ENCODE measurements at places on chromosomes 6 and 20.
A peak's percentile ranks its signal among the peaks of the same experiment; 100 is the strongest.

DNA sequence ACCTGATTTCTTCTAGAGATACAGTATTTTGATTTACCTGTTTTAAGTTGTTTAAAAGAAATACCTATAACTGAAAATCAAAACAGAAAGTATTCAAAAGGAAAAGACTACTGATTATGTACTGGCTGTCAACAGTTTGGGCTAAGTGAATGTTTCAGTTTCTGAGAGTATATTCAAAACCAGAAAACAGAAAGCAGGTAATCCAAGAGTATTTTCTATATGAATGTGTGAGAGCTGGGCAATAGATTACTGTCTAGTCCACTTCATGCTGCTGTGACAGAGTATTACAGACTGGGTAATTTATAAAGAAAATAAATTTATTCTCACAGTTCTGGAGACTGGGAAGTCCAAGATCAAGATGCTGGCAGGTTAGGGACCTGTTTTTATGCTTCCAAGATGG, 261.0 kb downstream of the ARHGAP18 start:
- no peak for DNase-seq

DNA sequence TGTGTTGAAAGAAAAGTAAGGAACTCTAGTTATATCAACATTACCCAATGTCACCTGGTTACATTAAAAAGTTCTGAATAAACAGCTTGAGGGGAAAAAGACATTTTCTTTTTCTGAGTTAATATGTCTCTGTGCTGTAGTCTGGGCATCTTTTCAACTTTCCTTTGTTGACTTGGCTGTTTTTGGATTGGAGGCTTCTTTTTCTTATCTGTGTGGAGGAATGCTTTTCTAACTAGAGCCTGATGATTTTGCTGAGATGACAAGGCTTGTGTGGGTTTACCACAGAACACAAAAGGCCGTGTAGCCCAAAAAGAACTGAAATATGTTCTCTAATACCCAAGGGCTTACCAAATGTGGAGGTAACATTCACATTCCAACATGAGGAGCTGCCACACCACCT, 161.8 kb downstream of the KCNQ5 start:
- no peak for DNase-seq

- no peak for DNase-seq
These were observed 46.5 kb downstream of the SLC22A3 start for GRCh38 chr6:160394654-160395035.

GRCh38 chr6:159464816-159465215, 228.2 kb downstream of the SOD2 start:
- no peak for DNase-seq

- DNase-seq = no peak
These were observed 55.2 kb downstream of the TGM2 start for GRCh38 chr20:38109591-38110524.

DNA sequence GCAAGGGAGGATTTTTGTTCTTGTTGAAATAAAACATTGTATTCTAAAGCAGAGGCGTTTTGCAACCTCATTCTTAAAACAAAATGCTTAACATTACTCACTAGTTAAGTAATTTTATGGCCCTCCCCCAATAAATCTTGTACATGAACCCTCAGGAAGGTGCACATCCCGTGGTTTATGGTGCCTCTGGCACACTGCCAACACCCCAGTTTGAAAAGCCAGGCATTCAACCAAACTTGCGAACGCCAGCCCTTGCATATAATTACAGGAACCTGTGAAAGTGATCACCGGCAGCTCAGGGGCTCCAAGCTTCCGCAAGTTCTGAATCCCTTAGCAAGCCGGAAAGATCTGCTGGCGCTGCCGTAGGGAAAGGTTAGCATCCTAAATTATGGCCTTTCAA, 1109.0 kb upstream of the FLRT3 start:
- DNase-seq = no peak

GRCh38 chr6:166779381-166779780, 152.3 kb upstream of the RPS6KA2 start:
- DNase-seq = no peak

DNA sequence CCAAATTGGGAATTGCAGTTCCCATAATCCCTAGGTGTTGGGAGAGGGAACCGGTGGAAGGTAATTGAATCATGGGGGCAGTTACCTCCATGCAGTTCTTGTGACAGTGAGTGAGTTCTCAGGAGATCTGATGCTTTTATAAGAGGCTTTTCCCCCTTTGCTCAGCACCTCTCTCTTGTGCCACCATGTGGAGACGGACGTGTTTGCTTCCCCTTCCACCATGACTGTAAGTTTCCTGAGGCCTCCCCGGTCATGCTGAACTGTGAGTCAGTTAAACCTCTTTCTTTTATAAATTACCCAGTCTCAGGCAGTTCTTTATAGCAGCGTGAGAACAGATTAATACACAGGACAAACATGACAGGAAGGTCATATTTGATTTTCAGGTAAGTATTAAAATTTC, 25.3 kb upstream of the HECA start:
- DNase-seq = no peak

- no peak for DNase-seq
These were observed 119.4 kb downstream of the ZFAND3 start for GRCh38 chr6:37938909-37939308.

DNA sequence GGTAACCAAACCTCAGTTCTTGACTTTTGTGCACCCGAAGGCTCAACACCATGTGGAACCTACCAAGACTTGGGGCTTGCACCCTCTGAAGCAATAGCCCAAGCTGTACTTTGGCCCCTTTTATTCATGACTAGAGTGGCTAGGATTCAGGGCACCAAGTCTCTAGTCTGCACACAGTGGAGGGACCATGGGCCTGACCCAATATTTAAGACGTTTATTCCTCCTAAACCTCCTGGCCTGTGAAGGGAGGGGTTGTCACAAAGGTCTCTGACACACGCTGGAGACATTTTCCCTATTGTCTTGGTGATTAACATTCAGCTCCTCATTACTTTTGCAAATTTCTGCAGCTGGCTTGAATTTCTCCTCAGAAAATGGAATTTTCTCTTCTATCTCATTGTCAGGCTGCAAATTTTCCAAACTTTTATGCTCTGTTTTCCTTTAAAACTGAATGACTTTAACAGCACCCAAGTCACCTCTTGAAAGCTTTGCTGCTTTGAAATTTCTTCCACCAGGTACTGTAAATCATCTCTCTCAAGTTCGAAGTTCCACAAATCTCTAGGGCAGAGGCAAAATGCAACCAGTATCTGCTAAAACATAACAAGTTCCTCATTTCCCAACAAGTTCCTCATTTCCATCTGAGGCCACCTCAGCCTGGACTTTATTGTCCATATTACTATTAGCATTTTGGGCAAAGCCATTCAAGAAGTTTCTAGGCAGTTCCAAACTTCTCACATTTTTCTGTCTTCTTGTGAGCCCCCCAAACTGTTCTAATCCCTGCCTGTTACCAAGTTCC, 481.4 kb upstream of the BTBD3 start:
- no peak for DNase-seq

GRCh38 chr20:50758992-50759391, 27.6 kb downstream of the PARD6B start:
- DNase-seq = no peak

DNA sequence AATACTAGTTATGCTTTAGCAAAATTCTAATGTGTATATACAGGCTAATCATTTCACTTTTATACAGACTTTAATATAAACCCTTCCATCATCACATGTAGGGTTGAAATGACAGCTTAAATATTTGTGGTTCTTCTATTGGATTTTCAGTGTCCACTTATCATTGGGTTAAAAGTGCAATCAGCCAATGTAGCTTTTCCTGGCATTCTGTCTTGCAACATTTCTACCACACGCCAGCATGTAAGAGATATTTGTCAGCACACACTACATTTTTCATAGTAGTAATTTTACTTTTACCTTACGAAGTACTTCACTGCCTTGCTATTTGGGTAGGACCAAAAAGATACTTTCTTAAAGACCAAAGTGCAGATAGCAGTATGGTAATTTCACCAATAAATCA, 252.0 kb downstream of the TBX18 start:
- no peak for DNase-seq

DNA sequence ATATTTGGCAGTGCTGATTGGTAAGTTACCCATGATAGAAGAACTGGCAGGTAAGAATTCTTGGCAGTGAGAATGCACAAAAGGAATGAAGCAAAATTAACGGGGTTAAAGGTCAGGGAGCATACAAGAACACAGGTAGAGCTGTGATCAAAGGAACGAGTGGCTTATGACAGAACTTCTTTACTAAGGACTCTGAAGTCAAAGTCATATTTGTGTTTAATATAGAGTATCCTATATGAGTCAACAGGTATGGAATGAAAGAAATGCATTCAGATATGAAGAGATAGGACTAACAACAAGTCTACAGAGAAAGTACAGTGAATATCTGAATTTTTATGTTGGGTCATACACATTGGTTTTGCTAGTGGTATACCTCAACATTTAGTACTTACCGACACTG, 209.0 kb upstream of the CITED2 start:
- no peak for DNase-seq

DNA sequence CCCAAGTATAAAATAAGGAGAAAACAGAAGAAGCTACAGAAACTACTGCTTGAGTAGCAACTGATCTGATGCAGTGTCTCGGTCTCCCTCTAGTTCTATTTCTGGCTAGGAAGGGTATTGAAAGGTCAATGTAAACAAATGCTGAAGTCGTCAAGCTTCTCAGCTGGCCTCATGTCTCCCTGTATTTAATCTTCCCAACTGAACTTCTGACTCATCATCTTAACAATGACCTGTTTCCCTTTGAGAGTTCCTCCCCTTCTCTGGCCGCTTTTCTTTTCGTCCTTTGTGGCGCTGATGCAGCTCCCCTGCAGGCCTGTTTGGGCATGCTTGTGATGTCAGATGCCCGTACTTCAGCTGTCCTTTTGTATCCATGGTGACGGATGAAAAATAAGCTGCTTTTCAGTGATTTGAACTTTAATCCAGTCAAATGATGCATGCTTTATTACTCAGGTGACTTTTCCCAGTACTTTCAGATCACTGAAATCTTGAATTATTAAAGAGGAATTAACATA, 7.8 kb upstream of the LCA5 start:
- peak; percentile 24 for DNase-seq

- DNase-seq = no peak
These were observed 148.6 kb downstream of the LRRC1 start for GRCh38 chr6:53943395-53943794.

DNA sequence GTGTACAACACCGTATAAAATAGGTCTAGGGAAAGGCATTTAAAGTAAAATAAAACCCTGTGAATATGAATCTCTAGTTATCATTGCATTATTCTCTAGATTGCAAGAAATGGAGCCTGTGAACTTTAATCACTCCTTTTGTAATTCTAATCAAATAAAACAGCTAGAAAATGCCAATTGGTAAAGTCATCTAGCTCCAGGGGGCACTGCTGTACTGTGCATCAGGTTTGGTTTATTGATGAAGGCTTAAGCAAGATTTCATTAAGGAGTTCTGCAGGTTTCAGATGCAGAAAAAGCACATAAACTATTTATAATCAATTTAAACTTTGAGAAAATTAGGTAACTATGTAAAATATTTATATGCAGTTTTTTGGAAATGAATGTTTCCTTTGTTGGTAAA, 645.0 kb downstream of the PHF3 start:
- DNase-seq = peak; percentile 6

- no peak for DNase-seq
These were observed 66.1 kb upstream of the NOX3 start for GRCh38 chr6:155521719-155522118.

DNA sequence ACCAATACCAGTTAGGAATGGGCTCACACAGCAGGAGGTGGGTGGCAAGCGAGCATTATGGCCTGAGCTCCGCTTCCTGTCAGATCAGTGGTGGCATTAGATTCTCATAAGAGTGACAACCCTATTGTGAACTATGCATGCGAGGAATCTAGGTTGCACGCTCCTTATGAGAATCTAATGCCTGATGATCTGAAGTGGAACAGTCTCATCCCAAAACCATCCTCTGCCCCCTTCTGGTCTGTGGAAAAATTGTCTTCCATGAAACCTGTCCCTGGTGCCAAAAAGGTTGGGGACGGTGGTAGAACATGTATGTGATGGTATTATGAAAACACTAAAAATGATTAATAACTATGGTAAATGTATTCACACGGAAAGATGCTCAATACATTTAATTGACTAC, 99.7 kb upstream of the HIVEP1 start:
- no peak for DNase-seq

GRCh38 chr6:142406131-142406530, 104.3 kb downstream of the ADGRG6 start:
- DNase-seq = no peak

DNA sequence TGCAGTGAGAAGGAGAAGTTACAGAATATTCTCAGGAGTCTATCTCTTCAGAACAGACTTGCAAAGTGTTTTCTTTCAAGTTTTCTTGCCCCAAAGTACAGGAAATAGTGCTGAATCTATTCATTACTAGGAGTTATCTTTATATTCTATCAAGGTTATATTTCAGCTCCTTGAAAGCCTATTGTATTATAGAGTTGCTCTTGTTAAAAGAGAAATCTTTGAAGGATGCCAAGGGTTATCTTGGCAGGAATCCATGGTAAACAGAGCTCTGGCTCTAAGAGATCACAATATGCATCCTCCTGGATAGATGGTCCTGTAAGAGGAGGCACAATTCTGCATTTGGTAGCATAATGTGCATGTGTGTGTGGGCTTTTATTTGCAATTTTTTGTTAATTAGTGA, 21.2 kb upstream of the SNRPB2 start:
- DNase-seq = no peak

DNA sequence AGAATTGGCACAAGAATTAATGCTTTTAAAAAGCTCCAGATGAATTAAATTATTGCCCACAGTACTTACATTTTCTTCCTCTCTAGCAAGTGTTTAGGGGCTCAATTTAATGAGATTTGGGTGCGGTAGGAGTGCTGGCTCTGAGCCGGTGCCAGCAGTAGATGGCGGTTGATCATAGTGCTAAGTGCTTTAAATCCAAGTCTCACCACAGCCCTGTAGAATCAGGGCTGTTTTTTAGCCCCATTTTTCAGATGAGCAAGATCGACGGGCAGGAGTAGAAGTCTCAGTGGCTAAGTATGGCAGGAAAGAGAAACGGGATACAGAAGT, 136.9 kb upstream of the SALL4 start:
- DNase-seq = no peak

DNA sequence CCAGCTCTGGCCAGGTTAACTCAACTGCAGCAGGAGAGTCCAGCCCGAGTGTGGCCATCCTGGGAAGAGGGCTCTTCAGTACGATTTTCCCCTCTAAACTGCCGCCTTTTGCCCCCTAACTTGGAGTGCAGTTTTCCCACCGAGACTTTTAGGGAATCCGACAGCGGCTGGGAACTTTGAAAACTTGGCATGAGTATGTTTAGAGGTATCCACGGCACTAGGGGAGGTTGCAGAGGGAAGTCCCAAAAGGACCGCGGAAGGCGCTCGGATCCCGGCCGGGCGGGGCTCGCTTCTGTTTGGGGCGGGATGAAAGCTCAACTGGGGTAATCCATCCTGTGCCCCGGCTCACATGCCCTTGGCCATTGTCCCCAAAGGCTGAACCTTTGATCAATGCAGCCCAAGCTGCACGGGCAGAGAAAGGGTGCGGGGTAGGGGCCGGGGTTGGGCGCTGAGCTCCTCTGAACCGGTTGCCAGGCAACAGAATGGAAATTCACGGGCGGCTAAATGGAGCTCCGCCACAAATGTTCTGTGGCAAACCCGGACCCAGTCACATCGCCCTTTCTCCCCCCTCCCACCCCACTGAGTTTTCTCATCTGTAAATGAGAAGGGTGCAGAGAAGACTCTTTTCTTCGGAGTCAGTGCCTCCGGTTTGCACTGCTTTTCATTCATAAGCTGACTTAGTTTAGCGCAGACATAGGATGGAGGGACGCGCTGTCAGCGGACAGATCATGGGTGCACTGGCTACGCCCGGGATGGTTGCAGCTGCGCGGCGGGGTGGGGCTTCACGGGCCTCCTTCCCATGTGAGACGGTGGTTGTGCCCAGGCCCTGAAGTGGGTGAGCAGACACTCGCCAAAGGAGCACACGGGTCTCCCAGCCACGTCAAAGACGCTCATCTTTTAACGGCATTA, 2.3 kb downstream of the BMP6 start:
- DNase-seq = no peak
